ENCODE measurements at places on chromosomes 7 and 10.
A peak's percentile ranks its signal among the peaks of the same experiment; 100 is the strongest.

GRCh38 chr7:117346161-117346560, 23.3 kb upstream of the WNT2 start:
- H3K4me1 ChIP-seq, result peaks cover 7% of the 10 kb centered on the region
- H3K27ac ChIP-seq, result no peak overlapping the region
- H3K36me3 ChIP-seq, result no peaks in the 10 kb centered on the region
- no peak for DNase-seq

DNA sequence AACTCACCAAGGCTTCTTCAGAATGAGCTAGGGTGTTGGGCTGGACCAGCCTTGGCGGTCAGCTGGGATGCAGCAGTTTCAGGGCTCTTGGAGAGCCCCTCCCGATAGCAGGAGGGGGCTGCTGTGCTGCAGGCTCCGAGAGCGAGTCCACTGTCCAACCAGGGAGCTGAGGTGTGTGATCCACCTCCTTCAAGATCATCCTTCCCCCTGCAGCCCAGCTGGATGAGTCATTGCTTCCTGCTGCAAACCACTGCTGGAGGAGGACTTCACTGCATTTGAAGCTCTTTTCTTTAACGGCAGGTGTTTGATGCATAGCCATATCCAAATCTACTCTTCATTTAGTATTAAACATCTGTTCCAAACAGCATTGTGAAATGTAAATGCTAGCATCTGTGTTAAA, 54.2 kb upstream of the EBF3 start:
- H3K4me3 ChIP-seq, result no peak overlapping the region
- DNase-seq, result no peak
- no peaks in the 10 kb centered on the region for H3K4me1 ChIP-seq
- no peaks in the 10 kb centered on the region for H3K36me3 ChIP-seq

DNA sequence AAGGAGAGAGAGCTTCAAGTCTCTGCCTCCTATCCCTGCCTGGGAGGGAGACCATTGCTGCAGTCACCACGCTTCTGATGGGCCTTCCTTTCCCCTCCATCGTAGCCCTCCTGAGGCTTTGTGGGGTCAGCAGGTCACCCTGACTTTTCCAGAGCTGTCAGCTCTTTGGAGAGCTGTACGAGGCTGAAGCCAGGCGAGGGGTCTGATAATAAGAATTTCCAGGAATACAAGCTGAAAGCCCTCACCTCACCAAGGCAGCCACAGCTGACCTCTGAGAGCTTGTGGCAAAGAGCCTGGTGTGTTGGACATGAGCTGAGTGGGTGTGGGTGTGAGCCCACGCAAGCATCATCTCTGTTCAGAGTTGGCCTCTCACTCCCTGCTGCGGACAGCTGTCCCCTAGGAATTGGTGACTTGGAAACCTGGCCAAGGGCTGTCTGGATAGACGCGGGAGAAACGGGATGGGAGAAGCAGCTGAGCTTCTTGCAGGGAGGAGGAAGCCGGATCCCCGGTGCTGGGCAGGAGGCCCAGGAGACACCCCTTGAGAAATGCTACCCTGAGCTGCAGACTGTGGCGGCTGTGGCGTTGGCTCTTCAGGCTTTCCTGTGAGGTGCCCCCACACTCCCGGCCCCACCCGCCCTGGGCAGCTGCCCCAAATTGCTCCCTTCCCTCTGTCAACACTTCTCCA, 122.1 kb upstream of the BTBD16 start:
- peak overlapping the region; percentile 82 for H3K27ac ChIP-seq
- H3K36me3 ChIP-seq, result no peaks in the 10 kb centered on the region
- DNase-seq, result no peak
- H3K4me3 ChIP-seq, result peak overlapping the region; percentile 42
- no peaks in the 10 kb centered on the region for H3K27me3 ChIP-seq

GRCh38 chr7:79291498-79291865, 162.0 kb downstream of the MAGI2 start:
- H3K27ac ChIP-seq, result no peak overlapping the region
- H3K27me3 ChIP-seq, result no peaks in the 10 kb centered on the region
- no peaks in the 10 kb centered on the region for H3K4me1 ChIP-seq
- no peaks in the 10 kb centered on the region for H3K36me3 ChIP-seq
- no peak overlapping the region for H3K4me3 ChIP-seq

- H3K4me1 ChIP-seq, result no peaks in the 10 kb centered on the region
- H3K27me3 ChIP-seq, result no peaks in the 10 kb centered on the region
- no peak overlapping the region for H3K4me3 ChIP-seq
- no peak for DNase-seq
- H3K36me3 ChIP-seq, result no peaks in the 10 kb centered on the region
Measured at GRCh38 chr7:12670000-12670729, 17.3 kb upstream of the ARL4A start.

DNA sequence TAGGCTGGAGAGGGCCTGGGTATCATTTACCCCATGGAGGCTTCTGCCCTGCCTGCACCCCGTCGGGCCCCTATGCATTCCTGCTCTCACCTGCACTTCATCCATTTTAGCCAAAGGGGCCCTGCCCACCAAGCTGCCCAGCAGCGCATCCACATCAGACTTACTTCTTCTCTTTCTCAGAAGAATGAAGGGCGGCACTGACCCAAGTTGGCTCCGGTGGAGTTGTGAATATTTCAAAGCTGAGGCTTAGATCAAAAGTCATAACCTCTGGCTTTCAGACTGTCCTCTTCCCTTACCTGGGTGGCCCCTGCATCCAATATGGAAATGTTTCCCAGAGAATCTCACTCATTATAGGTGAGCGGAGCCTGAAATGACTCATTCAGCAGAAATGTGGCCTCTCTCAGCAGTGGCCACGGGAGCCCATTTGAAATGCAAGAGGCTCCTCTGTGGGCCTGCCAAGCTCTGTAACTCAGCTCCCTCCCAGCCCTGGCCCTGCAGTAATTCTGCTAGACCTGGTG, 117.6 kb upstream of the TCF7L2 start:
- DNase-seq, result no peak
- no peaks in the 10 kb centered on the region for H3K4me1 ChIP-seq
- no peak overlapping the region for H3K27ac ChIP-seq
- H3K36me3 ChIP-seq, result no peaks in the 10 kb centered on the region

- H3K27ac ChIP-seq, result no peak overlapping the region
- H3K27me3 ChIP-seq, result no peaks in the 10 kb centered on the region
- no peak for DNase-seq
- no peaks in the 10 kb centered on the region for H3K36me3 ChIP-seq
- no peaks in the 10 kb centered on the region for H3K4me1 ChIP-seq
Measured at GRCh38 chr7:114130866-114131265, 212.1 kb upstream of the PPP1R3A start.

DNA sequence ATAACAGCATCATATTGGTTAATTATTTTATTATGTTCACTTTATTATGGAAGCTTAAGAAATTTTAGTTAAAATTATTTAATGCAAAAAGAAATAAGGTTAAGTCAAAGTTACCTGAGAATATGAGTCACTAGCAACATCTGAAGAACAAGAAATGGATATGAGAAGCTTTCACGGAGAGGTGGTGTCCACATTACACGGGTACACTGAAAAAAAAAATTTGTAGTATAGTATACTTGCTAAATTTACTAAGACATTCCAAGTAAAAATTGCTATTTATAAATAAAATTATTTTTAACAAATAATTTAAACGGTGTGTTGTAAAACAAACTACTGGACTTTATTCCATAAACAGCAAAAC, 63.9 kb downstream of the DPY19L1 start:
- H3K27me3 ChIP-seq, result no peaks in the 10 kb centered on the region
- H3K27ac ChIP-seq, result no peak overlapping the region

GRCh38 chr7:111588065-111588433, 25.8 kb upstream of the IMMP2L start:
- DNase-seq, result no peak
- H3K4me1 ChIP-seq, result no peaks in the 10 kb centered on the region
- H3K27ac ChIP-seq, result peak overlapping the region; percentile 2
- no peaks in the 10 kb centered on the region for H3K36me3 ChIP-seq
- no peaks in the 10 kb centered on the region for H3K27me3 ChIP-seq
- no peak overlapping the region for H3K4me3 ChIP-seq

DNA sequence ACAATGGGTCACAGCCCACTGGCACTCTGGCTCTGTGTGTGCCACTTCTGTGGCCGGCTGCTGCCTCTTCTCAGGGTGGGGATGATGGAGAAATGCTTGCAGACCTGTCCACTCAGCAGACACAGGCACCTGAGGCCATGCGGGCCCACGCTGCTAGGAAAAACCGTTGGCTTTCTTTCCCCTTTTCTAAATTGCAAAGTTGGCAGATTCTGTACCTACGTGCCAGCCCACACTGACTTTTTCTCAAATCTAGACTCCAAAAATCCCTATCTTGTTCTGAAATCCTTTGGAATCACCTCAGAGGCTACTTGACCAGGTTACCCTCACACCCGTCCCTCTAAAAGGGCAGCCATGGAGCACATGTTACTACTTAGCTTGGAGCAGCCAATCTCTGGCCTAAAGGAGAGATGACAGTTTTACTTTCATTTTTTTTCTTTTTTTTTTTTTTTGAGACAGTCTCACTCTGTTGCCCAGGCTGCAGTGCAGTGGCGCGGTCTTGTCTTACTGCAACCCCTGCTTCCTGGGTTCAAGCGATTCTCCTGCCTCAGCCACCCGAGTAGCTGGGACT, 99.4 kb downstream of the RNF216 start:
- H3K4me1 ChIP-seq, result peaks cover 6% of the 10 kb centered on the region
- DNase-seq, result no peak
- no peak overlapping the region for H3K4me3 ChIP-seq
- no peaks in the 10 kb centered on the region for H3K27me3 ChIP-seq
- peaks cover 15% of the 10 kb centered on the region for H3K36me3 ChIP-seq

DNA sequence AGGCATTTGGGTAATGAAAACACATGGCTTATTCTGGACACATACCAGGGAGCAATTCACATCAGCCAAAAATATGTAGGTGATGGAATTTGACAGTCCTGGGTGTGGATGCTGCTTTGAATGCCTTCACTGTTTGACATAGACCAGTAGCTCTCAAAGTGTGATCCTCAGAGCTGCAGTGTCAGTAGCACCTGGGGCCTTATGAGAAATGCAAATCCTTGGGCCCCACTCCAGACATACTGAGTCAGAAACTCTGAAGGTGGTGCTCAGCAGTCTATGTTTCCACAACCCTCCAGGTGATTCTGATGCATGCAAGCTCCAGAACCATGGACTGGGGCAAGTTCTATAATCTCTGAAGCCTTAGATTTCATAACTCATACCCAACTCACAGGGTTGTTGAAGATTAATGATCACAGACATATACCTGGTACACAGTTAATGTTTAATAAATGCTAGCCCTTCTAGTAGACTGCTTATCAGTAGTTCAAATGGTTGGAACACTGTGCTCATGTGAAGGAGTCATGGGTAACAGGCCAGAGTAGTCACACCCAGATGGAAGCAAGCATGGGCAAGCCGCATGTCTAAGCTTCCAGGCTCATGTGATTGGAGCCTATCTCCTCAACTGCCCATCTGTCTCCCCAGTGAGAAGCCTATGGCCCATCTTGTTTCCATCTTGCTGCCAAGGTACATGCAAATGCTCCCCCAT, 715.7 kb downstream of the GRID1 start:
- no peak for DNase-seq
- no peaks in the 10 kb centered on the region for H3K4me1 ChIP-seq
- no peaks in the 10 kb centered on the region for H3K27me3 ChIP-seq
- no peaks in the 10 kb centered on the region for H3K36me3 ChIP-seq
- H3K4me3 ChIP-seq, result no peak overlapping the region

DNA sequence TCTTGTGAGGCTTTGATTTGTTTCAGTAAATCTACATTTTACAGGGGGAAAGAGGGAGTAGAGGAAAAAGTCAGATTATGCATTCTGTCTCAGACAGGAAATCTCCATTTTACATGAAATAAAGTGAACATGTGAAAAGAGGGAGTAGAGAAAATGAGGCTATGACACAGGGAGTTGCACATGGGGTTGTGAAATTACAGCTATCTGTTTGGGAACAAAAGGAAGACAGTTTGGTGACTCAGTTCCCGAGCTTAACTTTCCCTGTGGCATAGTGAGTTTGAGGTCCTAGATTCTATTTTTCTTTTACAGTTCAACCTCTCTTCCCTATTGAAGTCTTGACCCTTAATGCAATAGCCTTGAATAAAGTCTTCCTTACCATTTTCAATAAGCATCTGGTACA, 63.2 kb upstream of the AGR3 start:
- no peak overlapping the region for H3K4me3 ChIP-seq
- H3K4me1 ChIP-seq, result no peaks in the 10 kb centered on the region
- no peaks in the 10 kb centered on the region for H3K27me3 ChIP-seq
- no peak overlapping the region for H3K27ac ChIP-seq
- no peaks in the 10 kb centered on the region for H3K36me3 ChIP-seq
- DNase-seq, result no peak

GRCh38 chr10:124152139-124153022, 59.0 kb upstream of the CHST15 start:
- H3K27me3 ChIP-seq, result no peaks in the 10 kb centered on the region
- H3K27ac ChIP-seq, result peak overlapping the region; percentile 78
- H3K4me1 ChIP-seq, result peaks cover 28% of the 10 kb centered on the region
- H3K4me3 ChIP-seq, result peak overlapping the region; percentile 36

- no peak for DNase-seq
- no peak overlapping the region for H3K27ac ChIP-seq
- no peaks in the 10 kb centered on the region for H3K4me1 ChIP-seq
- H3K27me3 ChIP-seq, result no peaks in the 10 kb centered on the region
- H3K4me3 ChIP-seq, result no peak overlapping the region
- H3K36me3 ChIP-seq, result no peaks in the 10 kb centered on the region
Measured at GRCh38 chr7:106126170-106126938, 14.2 kb upstream of the SYPL1 start.

GRCh38 chr7:50092579-50093491, at the start of gene ZPBP:
Gene ZPBP (minus strand): TSS chr7:50093246. CDS start chr7:50093194, 52 bp downstream.
- no peaks in the 10 kb centered on the region for H3K27me3 ChIP-seq
- H3K27ac ChIP-seq, result no peak within 1 kb of the TSS
- H3K4me1 ChIP-seq, result peaks cover 5% of the 10 kb centered on the region
- H3K4me3 ChIP-seq, result peak within 1 kb of the TSS; percentile 51
- no peak for DNase-seq

DNA sequence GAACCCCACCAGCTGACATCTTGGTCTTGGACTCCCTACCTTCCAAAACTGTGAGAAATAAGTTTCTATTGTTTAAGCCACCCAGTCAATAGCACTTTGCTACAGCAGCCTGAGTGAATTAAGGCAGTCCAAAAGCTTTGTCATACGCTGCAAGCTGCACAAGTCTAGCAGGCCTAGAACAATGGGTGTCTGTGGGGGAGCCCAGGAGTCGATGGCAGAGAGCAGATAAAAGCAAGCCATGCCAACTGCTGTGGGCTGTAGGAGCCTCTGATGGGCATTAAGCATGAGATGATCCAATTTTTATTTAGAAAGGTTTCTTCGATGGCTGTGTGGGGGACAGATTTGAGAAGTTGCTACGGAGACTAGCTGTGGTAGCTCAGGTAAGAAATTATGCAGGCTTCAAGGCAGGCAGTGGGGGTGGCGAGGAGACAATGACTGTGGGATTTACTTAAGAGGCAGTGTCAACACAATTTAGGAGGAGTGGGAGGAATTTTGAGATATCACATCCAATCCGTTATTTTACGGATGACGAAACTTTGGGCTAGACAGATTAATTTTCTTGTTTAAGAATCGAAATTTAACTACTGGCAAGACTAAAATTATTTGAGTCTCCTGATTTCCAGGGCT, 110.4 kb downstream of the NRCAM start:
- H3K36me3 ChIP-seq, result no peaks in the 10 kb centered on the region
- H3K27ac ChIP-seq, result no peak overlapping the region
- no peaks in the 10 kb centered on the region for H3K27me3 ChIP-seq
- H3K4me3 ChIP-seq, result no peak overlapping the region

GRCh38 chr10:77012812-77013500, 624.7 kb downstream of the KCNMA1 start:
- H3K27me3 ChIP-seq, result no peaks in the 10 kb centered on the region
- no peak for DNase-seq
- no peaks in the 10 kb centered on the region for H3K36me3 ChIP-seq
- H3K27ac ChIP-seq, result peak overlapping the region; percentile 87
- peaks cover 42% of the 10 kb centered on the region for H3K4me1 ChIP-seq

- no peaks in the 10 kb centered on the region for H3K36me3 ChIP-seq
- no peaks in the 10 kb centered on the region for H3K4me1 ChIP-seq
- DNase-seq, result no peak
- H3K27me3 ChIP-seq, result no peaks in the 10 kb centered on the region
Measured at GRCh38 chr7:156059369-156059768, 247.1 kb upstream of the SHH start.

Data from ascending aorta (tissue), 2 donors.